ENCODE measurements at places on chromosomes 7 and 10.

DNA sequence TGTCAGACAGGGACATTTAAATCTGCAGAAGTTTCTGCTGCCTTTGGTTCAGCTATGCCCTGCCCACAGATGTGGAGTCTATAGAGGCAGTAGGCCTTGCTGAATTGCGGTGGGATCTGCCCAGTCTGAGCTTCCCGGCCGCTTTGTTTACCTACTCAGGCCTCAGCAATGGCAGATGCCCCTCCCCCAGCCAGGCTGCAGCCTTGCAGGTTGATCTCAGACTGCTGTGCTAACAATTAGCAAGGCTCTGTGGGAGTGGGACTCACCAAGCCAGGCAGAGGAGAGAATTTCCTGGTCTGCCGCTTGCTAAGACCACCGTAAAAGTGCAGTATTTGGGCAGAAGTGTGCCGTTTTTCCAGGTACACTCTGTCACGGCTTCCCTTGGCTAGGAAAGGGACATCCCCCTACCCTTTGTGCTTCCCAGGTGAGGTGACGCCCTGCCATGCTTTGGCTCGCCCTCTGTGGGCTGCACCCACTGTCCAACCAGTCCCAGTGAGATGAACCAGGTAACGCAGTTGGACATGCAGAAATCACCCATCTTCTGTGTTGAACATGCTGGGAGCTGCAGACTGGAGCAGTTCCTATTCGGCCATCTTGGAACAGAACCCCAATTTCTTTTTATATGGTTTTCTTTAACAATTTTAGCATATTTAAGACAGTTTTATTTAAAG lies 28.4 kb upstream of the VWDE start:
- DNase-seq = no peak

- no peak for DNase-seq
Observed at GRCh38 chr10:15684768-15685167, 35.0 kb downstream of the ITGA8 start.

GRCh38 chr10:71126432-71126831 lies 85.9 kb upstream of the UNC5B start:
- DNase-seq = no peak

DNA sequence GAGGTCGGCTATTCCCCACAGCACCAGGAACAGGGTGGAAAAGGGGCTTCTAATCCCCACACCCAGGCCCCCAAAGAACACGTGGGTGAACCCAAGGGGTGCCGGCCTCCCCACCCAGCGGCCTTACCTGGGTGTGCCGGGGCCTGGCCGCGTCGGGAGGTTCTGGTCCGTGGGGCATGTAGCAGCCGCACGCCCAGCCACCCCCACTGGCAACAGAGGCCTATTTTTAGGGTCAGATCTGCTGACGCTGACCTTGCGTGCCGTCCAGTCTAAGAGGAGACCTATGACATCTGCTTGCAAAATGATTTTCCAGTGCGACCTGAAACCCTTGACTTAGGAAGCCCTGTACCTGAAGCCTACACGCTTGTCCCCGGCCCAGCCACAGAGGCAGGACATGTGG lies 38.0 kb upstream of the SAMD8 start:
- no peak for DNase-seq

- DNase-seq = no peak
Observed at GRCh38 chr10:59435707-59436106, 73.4 kb upstream of the FAM13C start.

- no peak for DNase-seq
Observed at GRCh38 chr10:34996843-34997242, 93.3 kb downstream of the CUL2 start.

DNA sequence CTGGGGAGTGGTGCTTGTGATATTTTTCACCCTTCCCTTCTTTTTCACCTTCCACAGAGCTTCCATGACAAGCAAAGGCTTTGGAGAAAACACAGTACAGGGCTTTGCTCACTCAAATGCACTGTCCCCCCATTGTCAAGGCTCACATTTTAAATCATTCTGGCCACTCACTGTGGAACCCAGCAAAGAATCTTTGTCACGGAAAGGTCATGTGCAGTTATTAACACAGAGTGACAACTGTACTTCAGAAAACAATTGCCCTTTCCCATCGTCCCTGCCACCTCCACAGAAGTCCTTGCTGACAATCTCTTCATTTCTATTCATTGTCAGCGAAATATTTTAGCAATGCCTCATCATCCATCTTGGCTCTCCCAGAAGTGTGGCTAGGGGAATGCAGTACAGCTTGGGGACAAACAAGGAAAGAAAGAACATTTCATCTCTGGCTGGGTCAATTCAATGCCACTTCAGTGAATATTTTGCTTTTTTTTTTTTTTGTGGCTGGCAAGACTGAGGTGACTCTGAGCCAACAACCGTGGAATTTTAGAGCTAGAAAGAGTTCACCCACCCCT lies 851.0 kb downstream of the KCNMA1 start:
- no peak for DNase-seq

- peak; percentile 19 for DNase-seq
Observed at GRCh38 chr7:70925411-70926115, 206.4 kb upstream of the GALNT17 start.

GRCh38 chr10:71765176-71765904 lies 8.0 kb downstream of the VSIR start:
- DNase-seq = no peak

GRCh38 chr10:85643845-85644525 lies 722.6 kb downstream of the GRID1 start:
- peak; percentile 58 for DNase-seq

DNA sequence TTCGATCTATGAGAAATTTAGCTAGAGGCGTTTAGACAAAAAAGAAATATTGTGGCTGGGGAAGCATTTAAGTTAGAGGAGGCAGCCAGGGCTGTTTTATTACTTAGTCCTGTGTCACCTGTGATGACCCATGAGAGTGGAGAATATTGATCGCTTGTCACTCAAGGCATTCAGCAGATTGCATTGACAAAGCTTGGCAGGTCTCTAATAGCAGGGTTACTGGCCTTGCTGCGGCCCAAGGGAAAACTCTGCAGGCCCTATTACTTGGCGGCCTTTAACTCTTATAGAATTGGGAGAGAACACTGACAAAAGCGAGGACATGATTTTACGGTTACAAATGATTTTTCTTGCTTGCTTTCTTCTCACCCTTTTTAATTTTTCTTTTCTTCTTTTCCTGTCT lies 473.5 kb downstream of the AUTS2 start:
- DNase-seq = no peak

DNA sequence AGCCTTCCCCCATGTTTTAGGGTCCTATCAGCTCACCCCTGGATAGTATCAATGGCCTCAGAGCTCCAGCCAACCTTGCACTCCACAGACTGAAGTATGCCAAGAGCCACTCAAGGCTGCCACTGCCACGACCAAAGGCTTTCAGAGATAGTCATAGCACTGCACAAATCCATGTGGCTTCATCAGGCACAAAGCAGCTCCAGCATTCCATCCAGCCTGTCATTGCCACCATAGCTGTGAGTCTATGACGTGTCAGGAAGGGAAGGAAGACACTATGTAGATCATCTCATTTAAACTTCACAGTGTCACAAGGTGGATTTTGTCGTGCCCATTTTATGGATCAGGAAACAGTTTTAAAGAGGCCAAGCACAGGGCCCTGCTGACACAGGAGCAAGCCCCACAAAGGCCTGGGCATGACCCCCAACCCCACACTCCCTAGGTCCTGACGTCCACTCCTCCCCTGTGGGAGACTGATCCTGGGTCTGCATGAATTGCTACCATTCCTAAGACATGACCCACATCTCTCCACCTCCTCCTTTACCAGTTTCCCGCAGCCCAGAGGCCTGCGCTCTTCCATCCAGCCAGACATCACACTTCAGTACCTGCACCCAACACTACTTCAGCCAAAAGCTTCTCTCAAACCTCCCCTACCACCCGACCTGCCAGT lies 119.4 kb downstream of the DIP2C start:
- no peak for DNase-seq

- peak; percentile 37 for DNase-seq
Observed at GRCh38 chr10:123582084-123582989, 83.8 kb upstream of the GPR26 start.

GRCh38 chr7:66330961-66331360 lies 125.8 kb downstream of the TPST1 start:
- no peak for DNase-seq

- no peak for DNase-seq
Observed at GRCh38 chr10:26855186-26855585, 5.6 kb downstream of the ABI1 start.

GRCh38 chr7:127761196-127761595 lies 109.2 kb downstream of the SND1 start:
- DNase-seq = no peak

- peak; percentile 43 for DNase-seq
Observed at GRCh38 chr7:142338633-142339501, 81.0 kb upstream of the PRSS58 start.

GRCh38 chr7:72267291-72267800 lies 144.8 kb downstream of the CALN1 start:
- DNase-seq = no peak

DNA sequence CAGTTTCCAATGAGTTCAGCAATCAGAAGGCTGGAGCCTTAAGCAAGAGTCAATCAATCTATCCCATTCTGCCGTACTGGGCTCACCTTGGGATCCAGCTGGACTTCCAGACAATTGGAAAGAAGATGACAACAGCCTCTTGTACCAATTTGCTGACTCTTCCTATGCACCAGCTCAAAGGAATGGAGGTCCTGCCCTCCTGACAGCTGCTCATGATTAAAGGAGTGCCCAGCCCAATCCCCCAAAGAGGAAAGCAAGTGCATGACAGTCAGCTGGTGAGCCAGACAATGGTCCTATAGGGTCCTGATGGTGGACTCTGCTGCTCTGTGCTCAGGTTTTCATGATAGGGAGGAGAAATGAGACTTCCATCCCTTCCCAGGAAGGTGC lies 25.1 kb downstream of the VSTM4 start:
- no peak for DNase-seq

GRCh38 chr7:44101303-44101965 lies 2.7 kb upstream of the AEBP1 start:
- no peak for DNase-seq

GRCh38 chr10:92972066-92972870 lies 88.3 kb upstream of the CYP26C1 start:
- peak; percentile 64 for DNase-seq

DNA sequence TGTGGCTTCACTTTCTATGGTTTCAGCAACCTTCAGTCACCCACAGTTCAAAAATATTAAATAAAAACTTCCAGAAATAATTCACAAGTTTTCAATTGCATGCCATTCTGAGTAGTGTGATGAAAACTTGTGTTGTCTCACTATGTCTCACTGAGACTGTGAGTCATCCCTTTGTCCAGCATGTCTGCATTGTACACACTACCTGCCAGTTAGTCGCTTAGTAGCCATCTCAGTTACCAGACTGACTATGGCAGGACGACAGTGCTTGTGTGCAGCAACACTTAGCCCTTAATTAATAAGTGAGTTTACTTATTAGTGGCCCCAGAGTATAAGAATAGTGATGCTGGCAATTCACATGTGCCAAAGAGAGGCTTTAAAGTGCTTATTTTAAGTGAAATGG lies 22.5 kb downstream of the CCDC186 start:
- peak; percentile 38 for DNase-seq

DNA sequence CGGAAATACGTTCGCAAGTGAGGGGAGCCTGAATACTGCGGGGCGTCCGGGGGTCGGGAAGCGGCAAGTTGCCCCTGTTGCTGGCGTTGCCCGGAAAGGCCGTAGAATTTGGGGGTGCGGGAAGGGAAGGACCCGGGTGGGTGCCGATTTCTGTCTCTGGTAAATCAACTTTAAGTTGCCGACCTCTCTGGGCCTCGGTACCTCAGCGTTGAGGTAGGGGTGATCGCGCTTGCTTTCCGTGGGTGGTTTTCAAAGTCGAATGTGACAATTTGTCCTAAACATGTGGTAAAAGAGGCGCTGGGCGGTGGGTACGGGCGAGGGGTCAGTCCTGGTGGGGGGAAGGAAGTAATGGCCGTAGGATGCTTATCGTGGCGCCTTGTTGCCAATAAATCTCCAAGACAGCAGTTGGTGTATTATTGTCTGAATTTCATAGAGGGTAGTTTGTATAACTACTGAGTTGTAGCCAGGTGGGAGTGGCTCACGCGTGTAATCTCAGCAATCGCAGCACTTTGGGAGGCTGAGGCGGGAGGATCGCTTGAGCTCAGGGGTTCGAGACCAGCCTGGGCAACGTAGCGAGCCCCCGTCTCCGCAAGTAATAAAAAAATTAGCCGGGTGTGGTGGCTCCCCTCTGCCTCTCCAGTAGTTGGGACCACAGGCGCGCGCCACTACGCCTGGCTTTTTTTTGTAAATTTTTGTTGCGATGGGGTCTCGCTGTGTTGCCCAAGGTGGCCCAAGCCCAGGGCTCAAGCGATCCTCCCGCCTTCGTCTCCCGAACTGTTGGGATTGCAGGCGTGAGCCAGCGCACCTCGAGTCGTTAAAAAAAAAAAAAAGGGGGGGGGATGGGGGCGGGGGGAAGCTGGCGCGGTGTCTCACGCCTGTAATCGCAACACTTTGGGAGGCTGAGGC lies 644 bp downstream of the BUD23 start:
- no peak for DNase-seq

DNA sequence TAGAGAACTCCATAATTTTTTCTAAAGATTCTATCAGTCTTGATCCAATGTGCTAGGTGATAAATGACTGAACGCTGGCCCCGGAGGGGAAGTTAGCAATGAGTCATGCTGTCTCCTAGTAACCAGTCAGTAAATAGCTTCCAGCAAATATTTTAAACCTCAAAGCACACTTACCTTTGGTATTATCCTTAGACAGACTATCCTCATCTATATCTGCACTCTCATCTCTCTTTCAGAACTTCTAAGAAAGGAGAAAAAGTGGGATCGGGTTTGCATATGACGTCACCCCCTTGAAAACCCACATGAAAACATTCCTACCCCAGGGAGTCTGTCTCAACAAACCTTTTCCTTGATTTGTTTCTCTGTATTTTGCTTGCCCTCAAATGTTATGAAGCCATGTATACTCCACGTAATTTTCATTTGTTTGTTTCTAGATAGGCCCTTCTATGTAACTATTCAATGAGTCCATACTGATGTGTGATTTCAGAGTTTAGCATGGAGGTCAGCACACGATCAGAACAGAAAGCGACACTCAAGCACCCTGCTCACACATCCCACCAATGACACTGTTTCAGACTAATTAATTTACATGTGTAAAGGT lies 174.9 kb upstream of the NRP1 start:
- peak; percentile 38 for DNase-seq

GRCh38 chr10:126902157-126902556 lies 3.1 kb upstream of the DOCK1 start:
- DNase-seq = peak; percentile 62

DNA sequence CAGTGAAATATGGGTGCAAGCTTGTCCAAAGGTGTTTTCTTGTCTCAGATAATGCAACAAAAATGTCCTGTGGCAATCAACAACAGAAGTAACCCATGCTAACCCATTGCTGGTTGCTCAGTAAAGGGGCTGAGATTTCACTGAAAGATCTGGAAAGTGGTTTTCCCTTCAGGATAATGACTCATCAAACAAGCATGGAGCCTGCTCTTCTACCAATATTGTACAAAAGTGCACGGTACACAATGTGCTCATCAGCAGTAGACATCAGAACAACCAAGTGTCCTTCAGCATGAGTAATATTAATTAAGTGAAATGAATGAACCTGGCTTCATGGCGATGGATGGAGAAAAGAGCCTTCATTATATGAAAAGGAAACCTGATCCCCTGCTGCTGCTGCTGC lies 287.1 kb upstream of the NEBL start:
- DNase-seq = no peak

GRCh38 chr7:30382607-30383006 lies 96.0 kb downstream of the NOD1 start:
- no peak for DNase-seq

- DNase-seq = no peak
Observed at GRCh38 chr10:101246639-101247038, 17.4 kb upstream of the LBX1 start.

GRCh38 chr10:9681655-9682054 lies 1336.0 kb upstream of the CELF2 start:
- DNase-seq = no peak

- DNase-seq = no peak
Observed at GRCh38 chr10:86001521-86001920, 365.1 kb downstream of the GRID1 start.

Measured in H54 (cell line).